ENCODE measurements at places on chromosomes 5 and 9.

DNA sequence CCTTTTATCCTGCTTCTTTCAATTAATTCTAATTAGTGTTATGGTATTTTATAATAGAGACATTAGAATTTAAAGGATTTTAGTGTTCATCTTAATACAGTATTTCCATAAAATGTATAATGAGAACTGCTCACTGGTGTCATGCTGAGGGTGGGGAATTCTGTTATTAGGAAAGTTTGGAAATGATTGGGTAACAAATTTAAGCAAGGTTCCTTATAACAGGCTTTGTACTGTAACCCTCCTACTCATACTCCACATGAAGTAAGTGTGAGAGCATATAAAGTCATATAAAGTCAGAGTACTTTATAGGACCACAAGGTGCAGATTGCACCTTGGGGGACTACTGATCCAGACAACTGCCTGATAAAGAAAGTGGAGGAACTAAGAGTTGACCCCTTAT is 42.2 kb downstream of the SV2C start:
- DNase-seq, result no peak

DNA sequence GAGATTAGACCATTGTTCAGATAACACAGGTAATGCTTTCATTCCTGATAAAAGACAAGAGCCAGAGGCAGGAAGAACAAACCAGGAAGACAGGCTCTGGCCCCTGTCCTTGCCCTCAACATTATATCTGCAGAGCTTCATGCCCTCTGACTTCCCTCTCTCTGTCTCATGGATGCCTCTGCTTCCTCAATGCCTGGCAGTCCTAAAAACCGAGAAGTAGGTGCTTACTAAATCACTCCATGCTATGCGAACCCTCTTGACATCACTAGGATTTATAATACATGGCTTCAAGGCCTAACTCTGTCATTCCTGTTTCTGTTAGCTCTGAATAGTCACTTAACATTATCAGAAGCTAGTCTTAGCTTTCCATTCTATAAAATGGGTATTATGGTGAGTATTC is 117.8 kb downstream of the TLR4 start:
- no peak for DNase-seq

- no peak for DNase-seq
Measured at GRCh38 chr9:21660976-21661375, 141.5 kb upstream of the MTAP start.

- no peak for DNase-seq
Measured at GRCh38 chr5:88673253-88674105, 209.5 kb downstream of the MEF2C start.

GRCh38 chr9:129419382-129419899 is 201.5 kb downstream of the C9orf50 start:
- DNase-seq, result no peak

DNA sequence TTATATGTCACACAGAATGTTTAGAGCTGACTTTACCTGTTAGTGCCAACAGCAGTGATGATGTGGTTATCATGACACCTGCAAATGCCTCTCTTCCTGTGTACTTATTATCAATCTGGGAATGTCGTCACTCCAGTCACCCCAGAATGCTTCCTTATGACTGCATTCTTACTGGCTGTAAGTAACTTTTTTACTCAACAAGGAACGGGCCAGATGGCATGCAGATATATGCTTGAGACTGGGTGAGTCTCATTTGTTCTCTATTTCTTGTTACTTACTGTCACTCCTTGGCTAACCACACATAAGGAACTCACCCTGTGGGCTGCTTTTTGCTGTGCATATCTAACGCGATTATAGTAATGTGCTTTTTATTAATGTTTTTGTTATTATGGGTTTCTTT is 385.5 kb upstream of the MEF2C start:
- DNase-seq, result no peak

GRCh38 chr9:15021146-15021545 is 110.9 kb upstream of the FREM1 start:
- no peak for DNase-seq

- DNase-seq, result no peak
Measured at GRCh38 chr5:87541676-87542075, 128.9 kb upstream of the CCNH start.

- no peak for DNase-seq
Measured at GRCh38 chr9:132078699-132079356, 839 bp downstream of the MED27 start.

DNA sequence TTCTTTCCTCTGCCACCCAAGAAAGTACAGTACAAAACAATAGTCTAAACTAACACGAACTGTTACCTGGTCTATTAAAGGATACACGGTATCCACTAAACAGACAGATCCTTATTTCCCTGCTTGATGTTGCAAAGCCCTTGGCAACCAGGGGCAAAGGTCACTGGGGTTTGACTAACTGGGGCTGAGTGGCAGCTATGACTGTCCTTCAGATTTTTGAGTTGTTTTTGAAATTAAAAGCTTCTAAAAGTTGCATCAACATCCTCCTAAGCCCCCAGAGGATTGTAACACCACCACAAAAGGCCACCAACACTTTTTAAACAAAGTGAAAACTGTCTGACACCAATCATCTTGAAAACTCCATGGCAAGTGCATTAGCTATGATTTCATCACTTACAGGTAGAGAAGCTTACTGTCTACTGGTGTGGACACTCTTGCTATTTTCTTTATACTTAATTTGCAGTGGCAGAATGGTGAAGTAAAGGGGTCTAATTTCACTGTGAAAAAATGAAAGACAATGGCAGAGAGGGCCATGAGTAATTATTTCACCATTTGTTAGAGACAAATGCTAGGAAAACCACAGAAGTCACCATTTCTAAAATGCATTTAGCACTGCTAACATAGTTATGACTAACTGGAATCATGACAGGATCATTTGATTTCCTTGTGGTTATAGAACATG is 292.4 kb downstream of the EFNA5 start:
- no peak for DNase-seq

DNA sequence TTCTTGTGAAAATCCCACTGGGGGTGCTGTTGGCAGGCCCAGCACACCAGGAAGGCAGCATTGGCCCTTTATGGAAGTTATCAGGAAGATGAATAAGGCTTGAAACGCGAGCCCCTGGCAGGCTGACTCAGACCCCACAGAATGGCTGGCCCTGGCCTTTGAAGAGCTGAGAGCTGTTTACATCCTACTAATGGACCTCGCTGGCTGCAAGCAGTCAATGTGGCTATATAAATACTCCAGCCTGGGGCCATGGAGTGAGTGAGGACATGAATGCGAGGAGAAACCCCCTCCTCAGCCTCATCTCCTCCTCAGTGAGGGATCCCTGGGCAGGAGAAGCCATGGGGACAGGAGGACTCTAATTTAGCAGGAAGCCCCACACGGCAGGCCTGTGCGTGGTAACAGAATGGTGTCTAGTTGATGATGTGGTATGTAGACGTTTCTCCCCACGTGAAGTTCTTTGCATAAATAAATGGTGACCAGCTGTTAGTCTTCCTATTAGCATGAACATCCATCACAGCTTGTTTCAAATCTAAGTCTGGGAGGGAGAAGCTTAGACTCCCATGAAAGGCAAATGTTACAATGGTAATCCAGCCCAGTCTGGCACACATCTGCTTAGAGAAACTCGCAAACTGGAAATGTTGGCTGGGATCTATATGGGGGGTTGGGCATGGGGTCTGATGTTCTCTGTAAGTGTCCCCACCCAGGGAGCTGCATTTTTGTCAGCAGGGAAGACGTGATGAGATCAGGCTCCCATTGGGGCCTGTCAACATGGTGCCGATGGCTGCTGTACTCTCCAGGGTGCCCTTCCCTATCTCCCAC is 175.1 kb upstream of the PITX1 start:
- DNase-seq, result no peak

- no peak for DNase-seq
Measured at GRCh38 chr9:133210202-133210532, 1.1 kb upstream of the OBP2B start.

DNA sequence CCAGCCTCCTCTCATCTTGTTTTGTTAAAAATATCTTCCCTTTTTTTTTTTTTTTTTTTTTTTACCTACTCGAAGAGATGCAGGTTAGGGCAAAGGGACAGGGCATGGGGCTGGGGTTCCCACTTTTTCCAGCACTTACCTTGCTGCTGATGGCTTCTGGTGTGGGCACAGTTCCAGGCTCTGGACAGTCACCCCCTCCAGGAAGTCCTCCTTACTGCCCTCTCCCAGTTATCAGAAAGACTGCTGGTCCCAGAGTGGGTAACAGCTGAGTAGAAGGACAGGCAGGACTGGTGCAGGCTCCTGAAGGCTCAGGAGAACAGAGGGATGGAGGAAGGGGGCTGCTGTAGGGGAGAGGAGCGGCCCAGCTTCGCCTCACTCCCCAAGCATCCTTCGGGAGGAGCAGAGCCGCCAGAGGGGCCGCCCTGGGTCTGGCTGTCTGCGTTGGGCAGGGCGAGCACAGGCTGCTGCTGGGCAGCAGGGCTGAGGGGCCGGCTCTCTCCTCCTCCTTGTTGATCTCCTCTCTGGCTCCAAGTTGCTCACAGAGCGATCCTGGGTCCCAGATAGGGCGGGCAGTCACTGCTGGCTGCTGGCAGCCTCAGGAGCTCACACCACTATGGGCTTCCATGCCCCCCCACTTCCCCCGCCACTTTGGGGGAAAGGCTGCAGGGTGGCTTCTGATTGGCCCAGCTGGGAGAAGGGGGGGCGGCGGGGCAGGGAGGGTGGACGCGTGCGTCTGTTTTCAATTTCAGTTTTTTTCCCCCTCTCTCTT is at the start of gene PDGFRB:
Gene PDGFRB, minus strand, starts transcription at position 588 of the 769 bp plus-strand sequence. CDS start 18,798 bp downstream, outside the sequence.
- peak; percentile 15 for DNase-seq

DNA sequence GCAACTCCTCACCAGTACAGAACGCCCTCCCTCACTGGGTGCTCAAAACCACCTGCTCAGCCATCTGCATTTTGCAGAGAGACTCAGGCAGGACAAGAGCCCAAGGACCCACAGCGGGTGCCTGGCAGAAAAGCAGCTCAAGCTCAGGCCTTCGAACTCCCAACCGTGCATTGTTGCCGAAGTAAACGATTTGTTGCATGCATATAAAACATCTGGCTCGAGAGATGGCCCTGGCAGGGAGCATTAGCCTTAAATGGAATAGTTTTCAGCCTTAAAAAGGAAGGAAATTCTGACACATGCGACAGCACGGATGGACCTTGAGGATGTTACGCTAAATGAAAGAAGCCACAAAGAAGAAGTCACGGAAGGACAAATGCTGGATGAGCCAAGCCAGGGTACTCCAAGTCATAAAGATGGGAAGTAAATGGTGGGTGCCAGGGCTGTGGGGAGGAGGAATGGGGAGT is 160.4 kb upstream of the PHYKPL start:
- DNase-seq, result no peak

GRCh38 chr5:180343831-180344695 is 9.1 kb downstream of the GFPT2 start:
- no peak for DNase-seq

DNA sequence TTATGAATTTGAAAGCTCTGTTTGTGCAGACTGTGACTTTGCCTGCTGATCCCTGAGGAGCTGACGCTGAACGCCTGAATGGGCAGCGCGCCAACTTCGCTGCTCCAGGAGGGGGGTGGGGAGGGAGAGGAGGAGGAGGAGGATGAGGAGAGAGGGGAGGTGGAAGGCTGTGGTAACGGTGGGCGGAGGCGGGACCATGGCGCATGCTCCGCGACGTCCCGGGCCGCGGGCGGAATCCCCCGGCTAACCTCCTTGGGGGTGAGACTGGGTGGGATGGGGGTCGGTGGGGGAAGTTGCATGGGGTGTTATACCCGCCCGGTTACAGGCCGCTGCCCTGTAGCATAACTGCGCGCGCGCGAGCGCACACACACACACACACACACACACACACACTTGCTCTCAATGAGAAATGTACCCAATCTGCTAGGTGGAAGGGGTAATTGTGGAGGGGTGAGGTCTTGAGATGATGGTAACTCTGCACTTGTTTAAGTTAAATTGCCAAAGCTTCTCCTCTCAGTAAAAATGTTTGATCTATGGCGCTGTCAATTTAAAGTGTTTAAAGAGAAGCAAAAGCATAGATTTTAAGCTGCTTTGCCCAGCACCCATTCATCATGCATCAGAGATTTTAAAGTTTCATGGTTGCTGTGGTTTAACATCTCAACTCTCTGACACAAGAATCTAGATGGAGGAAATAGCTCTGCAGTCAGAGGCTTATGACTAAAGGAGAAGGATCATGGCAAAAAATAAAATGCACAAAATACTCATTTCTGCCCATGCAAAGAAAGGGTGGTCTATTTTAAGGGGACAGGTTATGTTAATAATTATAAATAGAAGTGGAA is 76.6 kb upstream of the TBCA start:
- DNase-seq, result peak; percentile 18

- peak; percentile 42 for DNase-seq
Measured at GRCh38 chr9:3181049-3181953, 337.4 kb upstream of the PUM3 start.

DNA sequence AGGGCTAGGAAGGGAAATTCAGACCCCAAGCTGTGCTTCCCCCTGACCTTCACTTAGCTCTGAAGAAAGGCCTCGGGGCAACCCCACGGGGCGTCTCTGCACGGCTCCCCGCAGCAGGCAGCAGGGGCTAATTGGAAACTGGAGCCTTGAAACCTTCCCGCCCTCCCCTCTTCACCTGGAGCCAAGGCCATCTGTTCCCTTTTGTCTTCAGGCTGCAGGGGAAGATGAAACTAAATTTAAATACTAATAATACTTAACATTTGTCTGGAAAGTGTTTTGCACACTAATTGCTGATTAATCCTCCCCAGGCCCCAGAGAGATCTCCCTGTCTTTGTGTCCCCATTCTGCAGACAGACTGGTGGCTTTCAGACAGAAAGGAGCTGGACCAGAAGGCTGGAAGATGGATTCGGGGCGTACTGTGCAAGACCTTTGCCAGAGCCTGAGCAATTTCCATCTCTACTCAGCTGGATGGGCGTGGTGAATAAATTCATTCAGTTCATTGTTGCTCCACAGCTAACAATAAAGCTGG is 34.1 kb upstream of the CPLX2 start:
- no peak for DNase-seq

- no peak for DNase-seq
Measured at GRCh38 chr5:141476132-141476911, 556 bp downstream of the PCDHGC3 start.

DNA sequence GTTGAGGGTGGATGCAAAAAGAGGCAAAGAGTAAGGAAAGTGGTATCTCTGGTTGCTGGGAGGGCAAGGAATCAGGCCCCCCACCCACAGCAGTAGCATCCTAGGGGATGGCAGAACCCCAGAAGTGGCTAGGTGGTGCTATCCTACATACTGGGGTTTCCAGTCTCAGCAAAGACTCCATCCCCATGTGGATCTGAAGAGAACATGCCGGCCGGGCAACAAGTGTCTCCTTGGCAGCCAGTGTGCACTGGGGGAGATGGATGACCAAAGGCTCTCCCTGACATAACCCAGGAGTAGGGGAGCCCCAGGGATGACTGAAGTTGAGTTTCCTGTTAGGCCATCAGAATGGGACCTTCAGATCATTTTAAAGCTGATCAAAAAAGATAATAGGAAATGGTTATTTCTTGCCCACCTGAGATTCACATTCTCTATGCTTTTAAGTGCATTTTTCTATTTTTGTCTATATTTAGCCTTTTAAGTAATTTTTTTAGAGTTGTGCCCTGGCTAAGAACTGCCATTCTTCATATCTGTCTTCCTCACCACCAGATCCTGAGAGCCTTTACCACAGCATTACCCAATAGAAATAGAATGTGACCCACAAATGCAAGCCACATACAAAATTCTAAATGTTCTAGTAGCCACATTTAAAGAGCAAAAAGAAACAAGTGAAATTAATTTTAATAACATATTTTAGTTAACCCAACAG is 78.7 kb upstream of the SMIM23 start:
- no peak for DNase-seq

Measured in activated T-cell treated with anti-CD3 and anti-CD28 coated beads for 48 hours (primary cell).